ENCODE measurements at places on chromosomes 3 and 15. TPM values are rescaled to one million over a fixed set of nuclear protein-coding genes. Genes with fewer than 3 reads are reported as not detected.

- no peak for DNase-seq
These were observed 3.2 kb downstream of the UBE2E2 start for GRCh38 chr3:23206366-23206765.

GRCh38 chr3:154571553-154572226 lies 141.7 kb upstream of the GPR149 start:
- DNase-seq: no peak

- DNase-seq: no peak
These were observed 139.4 kb upstream of the SLC7A14 start for GRCh38 chr3:170725285-170725731.

DNA sequence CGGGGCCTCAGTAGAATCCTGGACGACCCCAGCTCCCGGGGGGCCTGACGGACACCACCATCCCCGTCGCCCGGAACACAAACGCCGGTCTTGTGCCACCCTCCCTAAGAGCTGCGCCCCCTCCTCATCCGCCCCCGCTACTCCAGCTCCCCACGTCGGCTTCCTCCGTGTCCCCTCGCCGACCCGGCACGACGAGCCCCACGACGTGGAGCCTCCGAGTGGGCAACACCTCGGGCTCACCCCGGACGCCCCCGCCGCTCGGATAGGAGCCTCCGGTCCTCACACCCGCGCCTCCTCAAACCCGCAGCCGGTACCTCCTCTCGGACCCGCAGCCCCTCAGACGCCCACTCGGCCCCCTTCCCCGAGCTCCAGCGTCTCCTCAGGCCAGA lies 525 bp downstream of the NPTN start:
- DNase-seq: no peak

DNA sequence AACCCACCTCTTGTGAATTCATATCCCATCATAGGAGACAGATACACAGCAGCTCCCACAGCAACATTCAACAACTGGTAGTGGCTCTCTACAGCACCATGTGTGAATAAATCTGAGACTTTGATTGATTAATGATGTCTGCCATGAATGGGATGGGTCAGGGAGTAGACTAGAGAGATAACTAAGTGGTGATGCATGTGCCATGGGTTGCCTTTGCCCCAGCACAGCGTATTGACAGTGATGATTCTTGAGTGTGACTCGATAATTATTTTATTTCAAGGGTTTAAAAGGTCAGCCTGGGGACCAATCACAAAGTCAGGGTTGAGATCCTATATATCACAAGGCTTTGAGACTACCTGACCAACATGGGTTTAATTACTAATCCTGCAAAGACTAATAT lies 295.9 kb downstream of the PTPRG start:
- DNase-seq: no peak

- DNase-seq: no peak
These were observed 138.4 kb downstream of the NUP210 start for GRCh38 chr3:13281507-13282357.

The IMPG2 gene
- total RNA-seq: 0.33 TPM
